ENCODE measurements at places on chromosomes 2 and 18. TPM values are rescaled to one million over a fixed set of nuclear protein-coding genes. Genes with fewer than 3 reads are reported as not detected.

TBR1 gene
- polyA plus RNA-seq: not detected

ADRA2B gene
- 2.7 TPM for polyA plus RNA-seq

MOGAT1 gene
- polyA plus RNA-seq: not detected

MAP3K19 gene
- 0.49 TPM for polyA plus RNA-seq

ESCO1 gene
- 26.0 TPM for polyA plus RNA-seq

DNA sequence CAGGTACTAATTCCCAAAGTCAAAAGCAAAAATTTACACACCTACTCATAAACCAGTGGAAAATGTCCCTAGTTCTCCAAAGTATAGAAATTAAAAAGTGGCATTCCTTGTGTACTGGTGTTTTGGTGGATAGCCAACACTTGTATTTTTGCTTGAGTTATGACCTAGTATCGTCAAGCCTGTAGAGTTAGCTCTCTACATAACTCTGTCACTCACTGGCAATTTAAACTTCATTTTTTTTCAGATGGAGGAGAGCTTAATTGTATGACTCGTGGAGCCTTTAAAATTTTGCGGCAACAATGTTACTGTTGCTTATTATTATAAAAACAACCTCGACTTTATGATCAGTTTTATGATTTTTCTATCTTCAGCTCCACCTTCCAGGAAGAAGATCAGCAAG is 58.7 kb downstream of the ITGB6 start:
- no peak for DNase-seq

DNA sequence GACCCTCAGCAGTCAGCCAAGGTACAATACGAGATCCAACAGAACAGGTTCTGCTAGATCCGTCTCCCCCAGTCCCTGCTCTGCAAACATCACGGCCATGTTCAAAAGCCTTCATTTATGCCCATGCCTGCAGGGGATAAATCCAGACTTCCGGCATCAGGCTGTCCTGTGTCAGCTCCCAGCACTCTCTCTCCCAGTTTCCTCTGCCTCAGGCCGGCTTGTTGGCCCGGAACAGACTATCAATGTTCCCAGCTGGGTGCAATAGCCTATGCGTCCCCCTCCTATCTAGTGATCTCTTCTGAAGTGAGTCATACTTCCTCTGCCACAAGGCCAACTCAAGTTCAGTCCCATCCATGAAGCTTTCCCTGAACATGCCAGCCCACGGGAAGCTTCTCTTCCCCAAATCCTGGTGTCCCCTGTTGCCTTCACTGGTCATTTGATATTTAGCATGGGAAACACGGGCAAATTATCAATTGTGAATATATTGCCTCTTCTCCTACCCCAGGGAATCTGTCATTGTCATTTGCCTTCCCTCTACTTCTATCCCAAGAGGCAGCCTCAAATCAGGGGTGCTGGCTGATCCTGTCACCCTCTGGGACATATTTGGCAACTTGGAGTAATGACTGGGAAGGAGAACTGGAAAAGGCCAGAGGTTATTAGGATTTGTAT is 51.1 kb downstream of the CAPN13 start:
- no peak for DNase-seq

DNA sequence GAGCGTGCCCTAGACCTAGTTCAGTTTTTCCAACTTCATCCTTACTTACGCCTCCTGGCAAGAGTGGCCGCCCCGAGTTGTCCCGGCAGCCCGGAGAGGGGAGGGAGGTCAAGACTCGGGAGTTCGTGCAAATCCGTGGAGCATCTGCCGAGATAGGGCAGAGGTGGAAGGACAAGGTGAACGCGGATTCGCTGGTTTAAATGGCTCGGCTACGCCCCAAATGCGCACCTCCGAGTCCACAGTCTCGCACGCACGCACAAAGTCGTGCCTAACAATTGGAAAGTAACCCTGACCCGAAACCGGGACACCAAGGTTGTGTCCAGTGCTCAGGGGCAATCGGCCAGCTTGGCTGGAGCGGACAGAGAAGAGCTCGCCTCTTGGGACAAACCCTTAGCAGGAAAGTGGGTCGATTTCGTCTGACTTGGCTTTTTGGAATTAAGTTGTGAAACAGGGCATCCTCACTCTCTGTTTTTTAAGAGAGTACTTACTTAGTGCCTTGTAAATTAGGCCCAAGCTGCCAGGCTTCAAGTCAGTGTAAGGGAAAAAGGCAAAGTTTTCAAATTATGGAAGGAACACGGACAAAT is 726 bp upstream of the SS18 start:
- DNase-seq: no peak

DNA sequence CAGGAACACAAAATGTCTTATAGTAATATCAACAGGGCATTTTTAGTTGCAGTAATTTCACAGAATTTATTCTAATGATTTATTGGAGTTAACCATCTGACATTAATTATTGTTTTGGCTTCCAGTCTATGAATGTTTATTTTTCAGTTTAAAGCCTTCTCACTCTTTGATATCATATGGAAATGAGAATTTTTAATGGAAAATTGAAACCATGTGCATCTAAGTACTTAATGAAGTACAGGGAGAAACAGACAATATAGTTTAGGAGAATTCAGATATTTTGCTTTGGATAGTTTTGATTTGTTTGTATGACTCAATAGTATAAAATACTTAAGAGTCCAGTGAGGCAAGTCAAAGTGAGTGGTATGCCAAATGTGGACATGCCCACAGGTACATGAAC is 126.1 kb downstream of the OLA1 start:
- DNase-seq: no peak

- DNase-seq: no peak
Observed at GRCh38 chr2:86603905-86604304, 19.8 kb downstream of the RNF103 start.

DNA sequence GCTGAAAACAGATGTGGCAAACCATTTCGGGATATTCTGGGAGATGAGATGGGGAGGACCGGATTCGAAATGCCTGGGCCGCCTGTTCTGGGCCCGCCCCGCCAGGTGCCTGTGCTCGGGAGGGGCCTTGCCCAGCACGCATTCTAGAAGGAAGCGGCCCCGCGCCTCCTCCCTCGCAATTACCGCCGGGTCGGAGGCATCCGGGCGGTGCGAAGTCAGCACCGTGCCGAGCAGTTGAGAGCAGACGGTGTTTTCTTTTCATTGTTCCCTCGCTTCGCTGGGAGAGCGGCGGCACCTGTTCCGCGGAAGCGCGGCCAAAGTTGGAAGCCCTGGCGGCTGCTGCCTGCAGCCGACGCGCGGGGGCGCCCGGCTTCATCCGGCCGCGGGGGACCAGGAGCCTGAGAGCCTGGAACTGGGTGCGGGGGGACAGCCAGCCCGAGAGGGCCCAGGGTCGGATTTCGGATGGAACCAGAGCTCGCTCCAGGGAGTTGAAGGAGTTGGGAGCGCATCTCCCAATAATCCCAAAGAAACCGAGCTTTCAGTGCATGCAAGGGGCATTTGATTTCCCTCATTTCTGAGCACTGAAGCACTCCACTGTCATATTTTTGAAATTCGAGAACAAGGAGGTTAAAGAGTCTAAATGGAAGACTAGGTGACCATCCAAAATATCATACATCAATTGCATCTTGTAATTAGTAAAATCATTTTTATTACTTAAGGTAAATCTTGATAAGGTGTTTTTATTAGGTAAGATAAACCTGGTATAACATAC is 241.8 kb upstream of the RAB12 start:
- no peak for DNase-seq

- no peak for DNase-seq
Observed at GRCh38 chr2:38092196-38092902, 16.4 kb upstream of the CYP1B1 start.

- no peak for DNase-seq
Observed at GRCh38 chr2:179811042-179811441, 50.4 kb downstream of the ZNF385B start.

DNA sequence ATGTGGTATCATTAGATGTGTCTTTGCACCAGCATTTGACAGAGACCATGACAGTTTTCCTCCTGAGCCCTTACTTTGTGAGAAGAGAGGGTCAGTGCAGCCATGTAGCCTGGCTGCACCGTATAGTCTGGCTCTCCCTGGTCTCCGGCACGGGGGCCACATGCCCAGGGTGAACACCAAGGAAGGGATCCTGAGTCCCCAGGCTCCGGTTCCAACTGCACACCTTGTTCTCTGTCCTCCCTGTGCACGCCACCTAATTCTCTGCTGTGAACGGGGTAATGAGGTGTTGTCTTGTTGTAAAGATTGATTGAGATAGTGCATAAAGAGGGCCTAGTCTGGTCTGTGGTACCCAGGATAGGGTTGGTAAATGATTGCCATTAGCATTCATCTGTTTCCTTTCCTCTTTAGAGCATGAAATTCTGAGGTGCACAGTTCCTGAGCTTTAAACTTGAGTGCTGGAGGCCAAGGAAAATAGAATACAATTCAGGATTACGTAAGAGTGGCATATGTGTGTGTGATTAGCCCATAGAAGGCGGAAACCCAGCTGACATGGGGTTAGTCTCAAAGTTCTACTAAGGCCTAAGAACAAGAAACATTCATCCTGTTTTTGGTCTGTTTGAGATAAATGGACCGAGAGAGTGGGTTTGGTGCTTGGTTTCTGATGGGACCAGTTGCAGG is 55.5 kb downstream of the NCK2 start:
- no peak for DNase-seq

GRCh38 chr2:37934591-37935513 is 9.8 kb downstream of the RMDN2 start:
- no peak for DNase-seq

GRCh38 chr2:42216694-42217093 is 47.5 kb downstream of the EML4 start:
- DNase-seq: no peak

DNA sequence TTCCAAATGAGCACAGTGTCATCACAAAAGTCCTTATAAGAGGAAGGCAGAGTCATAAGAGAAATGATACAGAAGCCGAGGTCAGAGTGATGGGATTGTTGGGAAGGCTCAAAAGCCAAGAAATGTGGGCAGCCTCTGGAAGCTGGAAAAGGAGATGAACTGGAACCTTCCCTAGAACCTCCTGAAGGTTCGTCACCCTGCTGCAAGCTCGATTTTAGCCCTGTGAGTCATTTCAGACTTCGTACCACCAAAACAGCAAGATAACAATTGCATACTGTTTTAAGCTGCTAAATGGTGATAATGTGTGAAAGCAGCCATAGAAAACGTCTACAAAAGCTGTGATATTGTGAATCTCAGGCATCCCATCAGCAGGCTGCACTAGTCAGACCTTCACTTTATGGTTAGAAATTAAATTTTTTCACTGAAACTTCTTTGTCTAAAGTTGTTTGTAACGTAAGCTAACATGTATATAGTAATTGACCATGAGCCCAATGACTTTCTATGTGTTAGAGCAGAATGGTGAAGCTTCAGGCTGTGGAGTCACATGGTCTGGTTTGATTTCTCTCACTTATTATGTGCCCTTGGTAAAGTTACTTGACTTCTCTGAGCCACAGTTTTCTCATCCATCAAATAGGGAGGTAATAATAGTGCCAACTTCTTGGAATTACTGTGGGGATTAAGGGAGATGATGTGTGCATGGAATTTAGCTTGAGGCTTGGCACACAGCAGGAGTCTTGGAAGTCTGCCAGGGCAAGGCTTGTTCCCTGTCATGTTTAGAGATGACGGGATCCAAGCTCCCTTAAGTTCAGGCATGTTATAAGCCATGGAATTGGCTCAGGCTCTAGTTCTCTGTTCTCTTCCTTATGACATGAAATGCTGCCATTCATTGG is 132.0 kb upstream of the CCDC195 start:
- no peak for DNase-seq

GRCh38 chr2:203934711-203935438 is 1.7 kb upstream of the ICOS start:
- DNase-seq: no peak

GRCh38 chr2:222424729-222425671 is 657 bp downstream of the SGPP2 start:
- no peak for DNase-seq

DNA sequence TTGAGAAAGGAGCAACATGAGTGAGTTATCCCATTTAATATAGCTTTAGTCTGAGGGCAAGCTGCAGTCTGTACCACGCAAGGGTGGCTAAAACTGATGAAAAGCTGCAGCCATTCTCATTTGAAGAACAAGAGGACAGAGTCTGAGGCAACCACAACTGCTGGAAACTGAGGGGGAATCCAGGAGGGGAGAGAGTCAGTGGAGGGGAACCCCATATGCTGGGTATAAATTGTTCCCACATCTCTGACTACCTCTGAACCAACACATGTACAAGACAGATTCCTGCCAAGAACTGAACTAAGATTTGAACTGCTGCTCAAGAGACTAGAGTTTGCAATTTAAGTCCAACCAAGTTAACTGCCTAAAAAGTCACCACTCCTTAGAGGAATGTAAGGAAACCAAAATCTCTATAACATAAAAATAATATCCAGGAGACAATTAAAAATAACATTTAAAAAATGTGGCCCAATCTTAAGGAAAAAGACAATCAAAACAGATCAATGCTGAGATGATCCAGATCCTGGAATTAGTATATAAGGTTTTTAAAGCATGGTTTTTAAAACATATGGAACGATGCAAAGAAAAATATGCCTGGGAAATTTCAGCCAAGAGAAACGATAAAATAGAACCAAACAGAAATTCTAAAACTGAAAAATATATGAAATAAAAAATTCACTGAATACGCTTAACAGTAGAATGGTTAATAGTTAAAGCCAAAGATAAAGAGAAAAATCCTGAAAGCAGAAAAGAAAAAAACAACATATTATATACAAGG is 11.2 kb downstream of the CWC22 start:
- no peak for DNase-seq

DNA sequence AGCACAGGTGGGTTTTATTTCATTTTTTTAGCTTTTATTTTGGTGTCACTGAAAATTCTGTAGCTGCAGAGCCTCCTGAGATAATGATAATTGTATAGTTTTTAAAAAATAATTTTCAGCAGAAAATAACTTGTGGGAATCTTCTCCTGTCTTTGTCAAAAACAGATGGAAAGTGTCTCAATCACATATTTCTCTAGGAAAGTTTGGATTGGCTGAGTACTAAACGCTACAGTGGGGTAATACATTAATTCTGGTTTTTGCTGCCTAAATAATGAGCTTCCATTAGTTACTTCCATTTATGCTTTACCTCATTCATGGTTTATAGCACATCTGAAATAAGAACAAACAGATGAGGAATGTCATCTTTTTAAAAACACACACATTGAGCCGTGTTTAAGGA is 2.2 kb downstream of the TWIST2 start:
- DNase-seq: no peak

DNA sequence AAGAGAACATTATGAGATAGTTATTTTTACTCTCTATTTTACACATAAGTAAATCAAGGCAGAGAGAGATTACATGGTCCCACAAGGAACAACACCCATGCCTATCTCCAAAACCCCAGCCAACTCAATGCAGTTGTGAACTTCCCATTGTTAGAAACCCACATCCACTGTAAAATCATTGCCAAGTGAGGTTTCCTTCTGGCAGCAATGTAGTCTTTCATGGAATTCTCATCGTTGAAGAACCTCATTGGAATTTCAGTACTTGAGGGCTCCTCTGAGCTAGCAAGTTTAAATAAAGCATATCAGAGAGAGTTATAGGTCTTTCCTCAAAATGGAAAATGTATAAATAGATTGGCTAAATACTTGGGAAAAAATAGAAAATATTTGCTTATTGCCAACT is 105.2 kb downstream of the RAD51AP2 start:
- no peak for DNase-seq

- no peak for DNase-seq
Observed at GRCh38 chr2:163626639-163627109, 109.1 kb downstream of the FIGN start.
